ENCODE measurements at places on chromosomes 6 and 20.

DNA sequence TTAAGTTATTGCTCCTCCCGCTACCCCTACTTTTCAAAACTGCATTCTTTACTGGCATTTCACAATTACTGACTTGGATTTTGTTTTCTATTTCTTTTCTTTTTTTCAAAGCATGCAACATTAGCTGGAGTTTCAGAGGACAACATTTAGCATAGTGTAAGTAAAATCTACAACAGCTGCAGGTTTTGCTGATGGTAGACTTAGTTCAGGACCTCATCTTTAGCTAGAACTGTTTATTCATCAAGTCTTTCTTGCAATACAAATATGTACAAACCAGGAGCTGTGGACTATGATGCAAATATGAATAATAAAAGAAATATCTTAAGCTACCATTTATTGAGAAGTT is 728 bp upstream of the CEP162 start:
- no peak for DNase-seq
- peak overlapping the region; percentile 85 for H3K4me3 ChIP-seq
- 0 out of 2 replicates have a peak, but pooled peaks cover 2% of the 10 kb centered on the region for H3K36me3 ChIP-seq
- 0 out of 2 replicates have a peak, but pooled peaks cover 6% of the 10 kb centered on the region for H3K4me1 ChIP-seq
- no peaks in the 10 kb centered on the region for H3K27me3 ChIP-seq
- no peak overlapping the region for H3K27ac ChIP-seq

DNA sequence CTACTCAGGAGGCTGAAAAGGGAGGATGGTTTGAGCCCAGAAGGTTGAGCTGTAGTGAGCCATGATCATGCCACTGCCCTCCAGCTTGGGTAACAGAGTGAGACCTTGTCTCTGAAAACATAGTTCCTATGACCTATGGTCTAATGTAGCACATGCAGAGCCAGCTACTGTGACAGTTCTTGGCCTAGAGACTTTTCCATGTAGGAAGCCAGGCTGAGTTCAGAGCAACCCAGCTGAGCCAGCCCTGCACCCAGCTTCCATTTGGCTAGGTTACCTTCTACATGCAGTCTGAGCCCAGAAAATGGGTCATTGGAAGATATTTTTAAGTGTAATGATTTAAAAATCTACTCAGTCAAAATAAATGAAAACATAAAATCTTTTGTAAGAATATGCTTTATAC is 92.8 kb downstream of the FNDC1 start:
- no peaks in the 10 kb centered on the region for H3K36me3 ChIP-seq
- no peak for DNase-seq
- H3K27me3 ChIP-seq = no peaks in the 10 kb centered on the region
- H3K4me1 ChIP-seq = no peaks in the 10 kb centered on the region
- H3K27ac ChIP-seq = no peak overlapping the region

- DNase-seq = peak; percentile 34
- H3K36me3 ChIP-seq = no peaks in the 10 kb centered on the region
- no peaks in the 10 kb centered on the region for H3K4me1 ChIP-seq
- no peak overlapping the region for H3K27ac ChIP-seq
- no peaks in the 10 kb centered on the region for H3K27me3 ChIP-seq
- H3K4me3 ChIP-seq = no peak overlapping the region
Measured at GRCh38 chr6:27161946-27162603, 85.4 kb upstream of the PRSS16 start.

DNA sequence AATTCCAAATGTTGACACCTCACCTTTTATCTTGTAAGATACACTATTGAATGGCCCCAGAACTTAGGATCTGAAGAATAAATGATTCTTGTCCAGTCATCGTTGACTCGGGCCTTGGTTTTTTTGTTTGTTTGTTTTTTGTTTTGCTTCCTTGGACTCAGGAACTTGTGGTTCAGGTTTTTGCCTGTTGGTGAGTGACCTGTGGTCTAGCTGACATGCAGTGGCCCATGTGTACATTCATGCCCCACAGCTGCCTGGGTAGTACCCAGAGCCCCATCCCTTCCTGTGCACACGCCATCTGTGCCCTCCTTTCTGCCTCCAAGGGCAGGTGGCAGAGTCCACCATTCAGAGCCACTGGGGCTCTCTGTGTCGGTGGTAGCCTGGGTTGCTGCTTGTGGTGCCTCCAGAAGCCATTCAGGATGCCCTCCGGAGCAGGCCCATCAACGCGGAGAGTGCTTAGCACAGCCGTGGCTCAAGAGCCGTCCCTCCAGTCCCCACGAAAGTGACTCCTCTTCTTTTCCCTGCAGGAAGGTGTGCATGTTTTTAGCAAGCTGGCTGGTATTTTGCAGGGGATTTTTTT is 85.9 kb downstream of the SYNJ2 start:
- H3K27ac ChIP-seq = no peak overlapping the region
- no peak overlapping the region for H3K4me3 ChIP-seq
- H3K4me1 ChIP-seq = peaks cover 5% of the 10 kb centered on the region
- H3K36me3 ChIP-seq = peaks cover 53% of the 10 kb centered on the region

GRCh38 chr6:33787346-33787953 is 1.5 kb downstream of the LEMD2 start:
- peaks cover 34% of the 10 kb centered on the region for H3K4me1 ChIP-seq
- peak overlapping the region; percentile 88 for H3K4me3 ChIP-seq
- no peak for DNase-seq
- no peaks in the 10 kb centered on the region for H3K27me3 ChIP-seq
- peaks cover 38% of the 10 kb centered on the region for H3K36me3 ChIP-seq

DNA sequence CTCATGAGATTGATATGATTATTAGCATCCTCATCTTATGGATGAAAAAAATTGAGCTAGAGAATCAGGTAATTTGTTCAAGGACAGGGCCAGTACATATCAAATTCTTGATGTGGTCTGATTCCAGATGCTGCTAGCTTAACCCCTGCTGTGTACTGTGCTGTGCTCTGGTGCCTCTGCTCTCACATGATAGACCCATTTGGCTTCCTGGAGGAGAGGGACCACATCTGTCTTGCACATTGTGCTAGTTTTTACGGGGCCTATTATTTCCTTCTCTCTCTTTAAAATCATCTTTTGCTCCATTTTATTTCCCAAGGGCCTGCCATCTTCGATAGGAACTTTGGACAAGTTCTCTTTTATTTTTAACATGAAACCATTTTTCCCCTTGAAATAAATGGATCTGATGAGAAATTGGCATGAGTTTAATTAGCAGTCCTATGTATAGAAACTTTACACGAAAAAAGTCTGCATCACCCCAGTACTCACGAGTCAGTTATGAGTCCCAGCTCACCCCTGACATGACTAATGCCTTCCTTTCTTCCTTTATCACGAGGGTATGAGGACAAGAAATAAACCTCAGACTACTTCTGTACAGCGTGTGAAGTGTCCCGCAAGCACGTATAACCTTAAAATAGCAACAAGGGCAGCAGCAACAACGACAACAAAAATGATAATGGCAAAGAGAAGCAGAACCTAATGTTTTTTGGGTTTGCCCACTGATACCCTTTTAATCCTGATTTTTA is 26.5 kb downstream of the CD109 start:
- no peak overlapping the region for H3K4me3 ChIP-seq
- peak overlapping the region; percentile 81 for H3K27ac ChIP-seq
- DNase-seq = no peak
- no peaks in the 10 kb centered on the region for H3K36me3 ChIP-seq
- no peaks in the 10 kb centered on the region for H3K27me3 ChIP-seq
- peaks cover 10% of the 10 kb centered on the region for H3K4me1 ChIP-seq

Measured in SK-N-SH (cell line).